ENCODE measurements at places on chromosomes 11 and 22.
A peak's percentile ranks its signal among the peaks of the same experiment; 100 is the strongest.

- DNase-seq, result no peak
These were observed 91.9 kb downstream of the CSTPP1 start for GRCh38 chr11:47028195-47029093.

DNA sequence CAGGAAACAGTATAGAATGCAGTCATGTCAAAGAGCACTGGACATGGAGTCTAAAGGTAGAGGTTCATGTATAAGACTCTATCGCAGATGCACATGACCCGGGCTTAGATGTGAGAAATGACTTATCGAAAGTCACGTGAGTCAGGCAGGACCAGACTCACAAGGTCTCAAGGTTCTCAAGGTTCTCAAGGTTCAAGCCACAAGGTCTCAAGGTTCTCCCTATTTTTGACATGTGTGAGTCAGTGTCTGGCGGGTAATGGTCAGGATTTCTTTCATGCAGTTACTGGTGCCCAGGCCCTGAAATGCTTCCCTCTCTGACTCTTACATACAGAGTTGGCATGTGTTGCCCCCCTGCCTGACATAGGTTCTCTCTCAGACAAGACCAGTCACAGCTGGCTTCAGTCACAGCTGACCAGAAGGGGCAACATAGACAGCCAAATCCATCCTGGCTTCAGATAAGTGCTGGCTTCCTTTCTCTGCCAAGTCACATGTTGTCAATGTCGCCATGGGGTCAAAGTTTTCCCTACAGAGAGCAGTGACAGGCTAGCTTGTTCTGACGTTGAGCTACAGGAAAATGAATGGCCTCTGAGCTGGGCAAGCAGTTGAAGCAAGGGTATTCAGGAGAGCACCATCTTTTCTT, 10.1 kb downstream of the CSRP3 start:
- no peak for DNase-seq

GRCh38 chr22:34897126-34897525, 168.8 kb upstream of the ISX start:
- peak; percentile 9 for DNase-seq

DNA sequence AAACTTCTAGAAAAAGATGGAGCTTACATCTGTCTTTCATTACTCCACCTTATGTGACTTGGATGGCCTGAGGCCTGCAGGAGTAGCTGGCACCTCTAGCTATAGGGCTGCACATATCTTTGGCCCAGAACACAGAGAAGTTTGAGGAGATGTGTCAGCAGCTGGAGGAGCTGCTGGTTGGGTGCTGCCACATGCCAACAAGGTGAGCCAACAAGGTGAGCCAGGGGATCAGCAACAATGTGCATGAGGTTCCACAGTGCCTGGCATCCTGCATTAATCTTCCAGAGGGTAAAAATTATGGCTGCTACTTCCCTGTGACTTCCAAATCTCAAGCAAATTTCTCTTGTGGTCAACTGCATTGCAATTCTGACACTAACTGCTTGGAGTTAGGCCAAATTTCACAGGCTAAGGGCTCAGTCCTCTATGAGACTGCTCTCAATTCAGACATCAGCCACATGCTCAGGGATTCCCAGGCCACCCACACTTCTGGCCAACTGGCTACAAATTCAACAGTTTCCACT, 16.0 kb downstream of the RBM7 start:
- DNase-seq, result no peak

DNA sequence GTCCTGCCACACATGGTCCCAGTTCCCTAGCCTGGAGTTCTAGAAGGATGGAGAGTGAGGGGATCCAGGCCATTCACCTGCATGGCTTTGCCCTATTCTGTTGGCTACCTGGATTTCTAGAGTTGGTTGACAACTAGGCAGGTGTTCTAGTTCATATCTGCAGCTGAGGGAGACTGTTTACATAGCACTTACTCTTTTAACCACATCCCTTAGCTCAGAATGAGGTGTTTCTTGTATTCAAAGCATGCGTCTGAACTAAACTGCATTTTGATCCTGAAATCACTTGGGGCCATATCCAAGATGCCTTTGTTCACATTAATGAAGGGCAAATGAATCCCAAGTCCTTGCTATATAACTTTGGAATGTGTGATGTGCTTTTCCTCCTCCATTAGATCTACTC, 60.9 kb downstream of the SYT13 start:
- DNase-seq, result no peak

DNA sequence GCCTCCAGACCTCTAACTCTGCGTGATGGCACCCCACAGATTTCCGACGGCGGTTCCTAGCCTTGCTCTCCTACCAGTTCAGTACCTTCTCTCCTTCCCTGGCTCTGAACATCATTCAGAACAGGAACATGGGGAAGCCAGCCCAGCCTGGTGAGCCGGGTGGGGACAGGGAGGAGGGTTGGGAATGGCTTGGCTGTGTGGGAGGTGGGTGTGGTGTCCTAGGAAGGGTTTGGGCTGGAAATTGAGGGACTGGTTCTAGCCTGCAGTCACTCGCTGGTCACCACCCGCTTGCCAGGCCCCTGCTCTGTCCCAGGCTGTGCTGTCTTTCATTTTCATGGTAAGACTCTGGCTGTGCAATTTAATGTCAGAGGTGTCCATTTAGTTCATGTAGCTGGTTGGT, 33.9 kb downstream of the NAT10 start:
- no peak for DNase-seq

- DNase-seq, result no peak
These were observed 54.1 kb downstream of the CHRDL2 start for GRCh38 chr11:74677131-74677530.

DNA sequence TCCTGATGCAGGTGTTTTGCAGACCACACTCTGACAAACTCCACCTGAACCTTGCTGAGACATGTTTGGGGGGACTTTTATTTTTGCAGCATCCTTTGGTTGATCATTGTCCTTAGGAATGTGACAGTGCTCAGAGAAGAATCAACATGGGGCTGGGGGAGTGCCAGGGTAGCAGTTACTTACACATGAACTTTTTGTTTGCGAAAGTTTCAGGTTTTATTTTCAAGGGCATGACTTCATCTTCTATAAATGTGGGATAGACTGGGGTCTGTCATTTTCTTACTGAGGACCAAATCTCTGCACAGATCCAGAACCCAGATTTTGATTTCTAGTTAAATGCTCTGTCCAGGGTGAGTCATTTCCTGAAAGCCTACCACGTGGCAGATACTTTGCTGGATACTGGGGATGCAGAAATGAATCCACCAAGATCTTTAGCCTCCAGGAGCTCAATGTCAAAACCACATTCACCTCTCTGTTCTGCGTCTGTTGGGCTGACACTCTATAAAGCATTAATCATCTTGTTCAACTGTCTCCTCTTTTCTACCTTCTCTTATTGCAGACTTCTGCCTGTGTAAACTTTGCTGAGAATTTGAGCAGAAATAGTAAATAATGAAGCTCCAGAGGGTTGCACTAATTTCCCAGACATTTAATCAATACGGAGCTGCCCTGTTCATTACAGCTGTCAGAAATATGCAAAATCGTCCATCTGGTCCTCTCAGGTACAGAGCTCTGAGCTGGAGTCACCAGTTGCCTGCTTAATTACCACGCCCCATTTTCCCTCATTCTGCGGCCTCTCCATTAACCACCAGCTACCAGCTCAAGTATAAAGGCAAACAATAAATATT, 387.9 kb downstream of the MIAT start:
- DNase-seq, result peak; percentile 15

DNA sequence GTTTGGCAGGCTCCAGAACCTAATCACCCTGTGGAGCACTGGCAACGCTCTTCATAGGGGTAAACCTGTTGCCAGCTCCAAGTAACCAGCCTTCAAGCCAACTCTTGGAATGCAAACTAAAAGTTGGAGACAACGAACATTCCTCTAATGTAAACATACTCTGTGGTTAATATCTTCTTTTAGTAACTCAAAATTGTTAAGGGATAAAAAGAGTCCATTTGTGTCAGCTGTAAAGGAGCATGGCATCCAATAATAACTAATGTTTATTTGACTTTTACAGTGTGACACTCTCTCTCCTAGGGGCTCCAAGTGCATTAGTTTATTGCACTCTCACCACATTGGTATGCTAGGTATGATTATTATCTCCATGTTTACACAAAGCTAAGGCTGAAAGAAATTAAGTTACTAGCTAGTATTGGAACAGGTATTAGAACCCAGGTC, 31.0 kb upstream of the AMOTL1 start:
- DNase-seq, result no peak

- DNase-seq, result peak; percentile 43
These were observed 851.1 kb upstream of the RAG2 start for GRCh38 chr11:37449146-37449545.

DNA sequence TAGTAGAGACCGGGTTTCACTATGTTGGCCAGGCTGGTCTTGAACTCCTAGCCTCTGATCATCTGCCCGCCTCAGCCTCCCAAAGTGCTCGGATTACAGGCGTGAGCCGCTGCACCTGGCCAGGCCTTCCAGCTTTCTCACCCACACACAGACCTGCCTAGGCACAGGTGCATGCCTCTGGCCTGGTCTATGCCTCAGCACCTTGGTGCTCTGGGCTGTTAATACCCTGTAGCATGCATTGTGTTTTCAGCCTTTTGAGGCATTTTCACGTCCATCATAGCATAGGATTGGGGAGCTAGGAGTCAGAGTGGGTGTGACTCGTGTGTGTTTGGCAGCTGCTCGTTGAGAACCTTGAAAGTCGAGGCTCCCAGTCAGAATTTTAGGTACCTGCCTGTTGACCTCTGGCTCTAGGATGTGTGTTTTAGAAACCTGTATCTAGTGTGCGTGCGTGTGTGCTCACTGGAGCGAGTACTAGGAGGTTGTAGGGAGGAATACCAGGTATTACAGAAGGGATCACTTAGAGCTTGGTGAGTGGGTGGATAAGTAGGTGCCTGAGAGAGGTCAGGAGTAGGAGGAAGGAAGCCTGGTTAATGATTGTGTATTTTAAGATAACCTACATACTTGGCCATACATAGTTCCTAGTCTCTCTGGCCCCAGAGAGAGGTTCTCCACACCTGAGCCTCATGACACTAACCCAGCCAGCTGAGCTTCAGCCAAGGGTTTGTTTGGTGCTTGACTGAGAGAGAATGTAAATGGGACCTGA, 20.0 kb downstream of the CRKL start:
- no peak for DNase-seq

GRCh38 chr11:104191124-104191523, 27.2 kb upstream of the PDGFD start:
- DNase-seq, result no peak

DNA sequence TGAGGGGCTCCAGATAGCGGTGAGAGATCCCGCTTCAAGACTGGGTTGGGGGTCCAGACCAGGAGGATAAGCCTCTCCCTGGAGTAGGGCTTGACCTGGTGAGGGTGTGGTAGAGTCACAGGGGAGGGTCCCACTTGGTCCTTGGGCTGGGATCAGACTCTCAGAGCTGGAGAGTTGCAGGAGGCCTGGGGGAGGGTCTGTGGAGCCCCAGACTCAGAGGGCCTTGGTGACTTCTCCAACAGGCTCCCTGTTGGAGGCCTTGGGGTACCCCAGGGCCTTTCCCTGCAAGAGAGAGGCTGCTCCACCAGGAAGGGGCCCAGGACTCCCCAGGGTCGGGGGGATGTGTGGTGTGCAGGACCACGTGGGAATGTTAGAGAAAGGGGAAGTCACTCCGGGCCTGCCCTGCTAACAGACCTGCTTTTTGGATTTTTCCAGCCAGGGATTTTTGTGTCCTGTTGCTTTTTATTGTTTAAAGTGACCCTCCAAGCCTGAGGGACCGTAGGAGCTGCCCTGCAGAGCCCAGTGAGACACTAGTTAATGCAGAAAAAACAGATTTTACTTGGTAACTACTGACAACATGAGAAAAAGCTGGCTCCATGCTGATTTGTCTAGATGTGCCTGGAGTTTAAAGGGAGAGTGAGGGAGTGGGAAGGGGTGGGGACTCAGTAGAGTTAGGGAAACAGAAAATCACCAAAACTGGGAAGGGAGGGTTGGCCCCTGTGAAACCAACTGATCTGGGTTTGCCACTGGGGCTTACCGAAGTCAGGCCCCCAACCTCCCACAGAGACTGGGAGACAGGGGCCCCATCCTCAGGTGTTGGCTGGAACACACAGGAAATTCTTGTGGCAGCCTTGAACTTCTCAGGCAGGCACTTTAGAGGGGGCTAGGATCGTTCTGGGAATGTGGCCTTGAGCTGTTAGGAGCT, 801 bp upstream of the TXNRD2 start:
- DNase-seq, result peak; percentile 69

DNA sequence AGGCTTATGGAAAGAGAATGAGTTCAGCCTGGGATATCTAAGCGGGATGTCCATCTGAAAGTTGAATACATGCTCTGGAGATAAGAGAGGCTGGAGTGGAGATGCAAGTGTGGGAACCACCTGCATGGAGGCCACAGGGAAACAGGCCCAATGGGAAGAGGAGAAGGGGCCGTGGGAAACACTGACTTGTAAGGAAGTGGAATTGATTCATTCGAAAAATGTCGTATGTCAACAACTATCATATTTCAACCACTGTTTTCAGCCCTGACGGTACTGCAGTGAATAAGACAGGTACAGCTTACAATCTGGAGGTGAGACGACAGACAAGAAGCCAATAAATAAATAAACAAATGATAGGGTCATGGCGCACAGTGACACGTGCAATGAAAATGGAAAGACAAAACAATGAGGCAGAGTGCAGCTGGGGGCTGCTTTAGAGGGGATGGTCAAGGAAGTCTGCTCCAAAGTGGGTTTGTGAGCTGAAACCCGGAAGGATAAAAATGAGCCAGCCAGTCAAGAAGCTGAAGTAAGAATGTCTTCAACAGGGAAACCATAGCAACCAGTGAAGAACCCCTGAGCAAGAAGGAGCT, 35.9 kb downstream of the EFCAB6 start:
- no peak for DNase-seq

DNA sequence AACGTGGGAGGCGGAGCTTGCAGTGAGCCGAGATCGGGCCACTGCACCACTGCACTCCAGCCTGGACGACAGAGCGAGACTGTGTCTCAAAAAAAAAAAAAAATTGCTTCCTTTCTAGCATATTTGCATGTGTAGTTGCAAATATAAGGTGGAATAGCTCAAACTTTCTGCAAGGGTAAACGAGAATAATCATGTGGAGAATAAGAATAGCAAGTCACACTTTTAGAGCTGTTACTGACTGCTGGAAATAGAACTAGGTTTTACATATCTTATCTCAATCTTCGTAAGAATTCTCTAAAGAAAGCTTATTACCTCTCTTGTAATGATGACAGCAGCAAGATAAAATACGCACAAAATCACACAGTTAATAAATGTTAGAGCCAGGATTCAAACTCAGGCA, 1.6 kb downstream of the L3MBTL2 start:
- no peak for DNase-seq

GRCh38 chr11:68890490-68891231, 13.0 kb downstream of the MRPL21 start:
- peak; percentile 74 for DNase-seq

- DNase-seq, result no peak
These were observed 8.8 kb upstream of the SLC5A1 start for GRCh38 chr22:32034275-32034674.

Data from stromal cell of bone marrow (primary cell).